Inflammatory macrophage (primary cell): ENCODE measurements at places on chromosomes 1 and 21.

- DNase-seq = no peak
Measured at GRCh38 chr1:232939748-232940147, 10.7 kb upstream of the NTPCR start.

GRCh38 chr1:201771466-201771865 is 57.5 kb upstream of the IPO9 start:
- no peak for DNase-seq

DNA sequence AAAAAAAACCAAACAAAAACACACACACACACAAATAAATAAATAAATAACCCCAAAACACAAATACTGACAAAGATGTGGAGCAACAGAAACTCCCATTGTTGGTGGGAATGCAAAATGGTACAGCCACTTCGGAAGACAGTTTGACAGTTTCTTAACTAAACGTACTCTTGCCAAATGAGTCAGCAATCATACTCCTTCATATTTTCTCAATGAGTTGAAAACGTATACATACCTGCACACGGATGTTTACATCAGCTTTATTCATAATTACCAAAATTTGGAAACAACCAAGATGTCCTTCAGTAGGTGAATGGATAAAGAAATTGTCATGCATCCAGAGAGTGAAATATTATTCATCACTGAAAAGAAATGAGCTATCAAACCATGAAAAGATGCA is 23.5 kb downstream of the ASAP3 start:
- no peak for DNase-seq

DNA sequence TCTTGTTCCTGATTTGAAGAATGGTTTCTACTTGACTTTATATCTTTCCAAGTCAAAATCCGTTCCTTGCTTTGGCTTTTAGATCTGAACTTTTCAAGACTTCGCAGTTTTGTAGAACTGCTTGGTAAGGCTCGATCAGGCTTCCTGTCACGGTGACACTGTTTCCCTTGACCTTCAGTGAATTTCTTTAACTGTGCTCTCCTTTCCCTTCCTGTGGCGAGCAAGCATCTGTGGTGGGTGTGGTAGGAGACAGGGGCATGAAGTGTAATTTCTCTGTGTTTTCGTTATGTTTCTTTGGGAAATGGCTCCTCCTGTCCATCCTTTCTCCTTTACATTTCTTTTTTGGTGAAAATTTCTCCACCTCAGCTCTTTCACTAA is 10.4 kb downstream of the STYXL2 start:
- no peak for DNase-seq

- DNase-seq = no peak
Measured at GRCh38 chr21:15801352-15801863, 71.6 kb downstream of the USP25 start.

DNA sequence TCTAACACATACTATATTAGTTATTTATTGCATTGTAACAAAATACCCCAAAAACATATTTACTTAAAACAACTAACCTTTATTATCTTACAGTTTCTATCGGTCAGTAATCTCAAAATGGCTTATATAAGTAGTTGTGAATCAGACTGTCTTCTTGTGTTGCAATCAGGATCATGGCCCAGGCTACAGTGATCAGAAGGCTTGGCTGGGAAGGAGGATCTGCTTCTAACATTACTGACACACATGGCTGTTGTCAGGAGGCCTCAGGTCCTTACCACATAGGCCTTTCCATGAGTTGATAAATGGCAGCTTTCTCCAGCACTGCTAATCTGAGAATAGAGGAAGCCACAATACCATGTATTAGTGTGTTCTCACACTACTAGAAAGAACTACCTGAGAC is 33.7 kb downstream of the CFH start:
- DNase-seq = no peak

DNA sequence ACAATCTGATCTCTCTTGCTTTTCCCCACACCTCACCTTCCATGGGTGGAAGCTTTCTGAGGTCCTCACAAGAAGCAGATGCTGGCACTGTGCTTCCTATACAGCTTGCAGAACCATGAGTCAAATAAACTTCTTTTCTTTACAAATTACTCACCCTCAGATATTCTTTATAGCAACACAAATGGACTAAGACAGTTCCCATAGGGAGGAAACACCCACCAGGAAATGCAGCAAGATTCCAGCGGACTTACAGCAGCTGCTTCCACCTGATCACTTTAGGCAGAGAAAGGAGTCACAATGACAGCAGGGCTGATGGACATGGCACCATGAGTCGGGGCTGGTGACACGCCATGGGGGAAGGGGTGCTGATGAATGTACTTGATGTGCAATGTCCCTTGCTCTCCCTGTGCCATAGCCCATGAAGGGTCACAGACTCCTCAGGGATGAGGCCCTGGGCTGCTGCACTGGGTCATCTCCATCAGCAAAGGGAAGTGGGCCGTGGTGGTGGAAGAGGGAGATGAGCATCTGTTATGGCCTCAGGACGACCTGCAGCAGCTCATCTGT is 53.9 kb downstream of the PRSS38 start:
- DNase-seq = no peak

DNA sequence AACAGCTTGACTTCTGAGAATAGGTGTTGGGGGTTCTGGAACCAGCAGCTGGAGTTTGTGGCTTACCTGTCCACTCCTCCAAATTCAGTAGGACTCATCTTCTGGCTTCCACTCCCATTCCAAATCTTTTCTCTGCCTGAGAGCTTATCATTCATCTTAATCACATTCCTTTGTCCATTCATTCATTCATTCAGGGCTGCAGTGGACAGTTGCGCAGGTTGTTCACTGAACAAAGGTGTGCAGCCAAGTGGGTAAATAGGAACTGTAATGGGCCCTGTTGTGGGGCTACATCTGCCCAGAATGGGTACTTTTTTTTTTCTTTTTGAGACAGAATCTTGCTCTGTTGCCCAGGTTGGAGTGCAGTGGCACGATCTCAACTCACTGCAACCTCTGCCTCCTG is 3.4 kb upstream of the HSPG2 start:
- DNase-seq = no peak

- peak; percentile 50 for DNase-seq
Measured at GRCh38 chr1:46244656-46245371, 2.7 kb upstream of the RAD54L start.

DNA sequence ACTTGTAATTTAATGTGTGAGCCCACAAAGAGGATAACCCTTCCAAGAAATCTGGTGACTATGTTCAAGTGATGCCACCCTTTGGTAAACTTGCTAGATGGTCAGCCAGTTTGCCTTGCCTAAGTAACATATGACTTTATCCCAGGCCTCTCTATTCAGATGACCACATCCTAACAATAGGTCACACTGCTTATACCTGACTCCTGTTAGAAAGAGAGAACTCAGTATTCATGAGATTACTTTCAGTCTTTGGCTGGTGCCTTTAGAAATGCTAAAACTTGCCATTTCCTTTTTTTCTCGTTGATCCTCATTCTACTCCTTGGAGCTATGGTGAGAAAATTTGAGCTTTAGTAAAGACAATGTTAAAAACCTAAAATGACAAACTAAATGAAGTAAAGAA is 28.5 kb upstream of the SERBP1 start:
- DNase-seq = no peak

- DNase-seq = no peak
Measured at GRCh38 chr1:82786883-82787282, 986.1 kb downstream of the ADGRL2 start.

DNA sequence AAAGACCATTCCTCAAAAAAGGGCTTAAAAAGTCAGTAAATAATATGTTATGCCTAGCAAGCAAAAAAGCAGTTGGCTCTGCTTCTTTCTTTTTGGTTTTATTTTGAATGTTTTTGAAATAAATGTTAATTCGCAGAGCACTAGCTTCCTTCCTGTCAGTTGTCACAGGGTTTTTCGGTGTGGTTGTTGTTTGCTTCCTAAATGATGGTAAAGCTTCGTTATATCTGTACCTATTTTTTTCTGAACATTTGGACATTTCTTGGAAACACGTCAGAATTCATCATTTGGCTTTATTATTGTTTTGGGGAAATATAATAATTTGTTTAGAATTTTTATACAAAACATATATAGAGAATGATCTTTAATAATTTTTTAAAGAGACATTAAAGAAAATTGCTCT is 351.9 kb upstream of the SGIP1 start:
- no peak for DNase-seq

- no peak for DNase-seq
Measured at GRCh38 chr1:246893191-246893939, 38.4 kb downstream of the AHCTF1 start.

- DNase-seq = no peak
Measured at GRCh38 chr1:205576011-205576410, 55.8 kb downstream of the ELK4 start.

- DNase-seq = no peak
Measured at GRCh38 chr1:76240316-76240715, 165.8 kb downstream of the ST6GALNAC3 start.

GRCh38 chr1:66439031-66439740 is 94.8 kb upstream of the SGIP1 start:
- peak; percentile 76 for DNase-seq

- no peak for DNase-seq
Measured at GRCh38 chr1:41919764-41920397, 1.2 kb upstream of the HIVEP3 start.

- DNase-seq = no peak
Measured at GRCh38 chr1:100302739-100303138, 36.7 kb downstream of the RTCA start.

DNA sequence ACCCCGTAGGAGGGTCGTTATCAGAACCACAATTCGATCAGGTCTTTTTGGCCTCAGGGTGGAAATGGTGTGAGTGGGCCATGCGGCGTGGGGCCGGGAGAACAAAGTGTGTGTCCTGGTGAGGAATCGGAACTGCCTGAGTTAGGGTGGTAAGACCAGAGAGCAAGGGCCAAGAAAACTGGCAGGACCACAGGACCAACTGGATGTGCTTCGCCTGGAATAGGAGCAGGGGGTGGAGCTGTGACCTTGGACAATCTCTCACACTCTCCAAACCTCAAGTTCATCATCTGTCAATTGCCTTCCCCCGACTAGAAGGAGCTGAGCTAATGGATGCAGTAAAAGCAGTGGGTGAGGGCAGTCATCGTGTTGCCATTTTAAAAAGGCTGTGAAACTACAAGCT is 59.5 kb downstream of the NAV1 start:
- DNase-seq = no peak

GRCh38 chr1:209265301-209265700 is 318.2 kb upstream of the CAMK1G start:
- no peak for DNase-seq
